ENCODE measurements at places on chromosomes 2 and 18.

- peak; percentile 92 for DNase-seq
These were observed 184.2 kb downstream of the GLI2 start for GRCh38 chr2:120919771-120920453.

GRCh38 chr2:26805241-26805676 is 19.4 kb downstream of the CENPA start:
- peak; percentile 60 for DNase-seq

- DNase-seq, result no peak
These were observed 639.1 kb upstream of the SLC39A10 start for GRCh38 chr2:195017890-195018289.

DNA sequence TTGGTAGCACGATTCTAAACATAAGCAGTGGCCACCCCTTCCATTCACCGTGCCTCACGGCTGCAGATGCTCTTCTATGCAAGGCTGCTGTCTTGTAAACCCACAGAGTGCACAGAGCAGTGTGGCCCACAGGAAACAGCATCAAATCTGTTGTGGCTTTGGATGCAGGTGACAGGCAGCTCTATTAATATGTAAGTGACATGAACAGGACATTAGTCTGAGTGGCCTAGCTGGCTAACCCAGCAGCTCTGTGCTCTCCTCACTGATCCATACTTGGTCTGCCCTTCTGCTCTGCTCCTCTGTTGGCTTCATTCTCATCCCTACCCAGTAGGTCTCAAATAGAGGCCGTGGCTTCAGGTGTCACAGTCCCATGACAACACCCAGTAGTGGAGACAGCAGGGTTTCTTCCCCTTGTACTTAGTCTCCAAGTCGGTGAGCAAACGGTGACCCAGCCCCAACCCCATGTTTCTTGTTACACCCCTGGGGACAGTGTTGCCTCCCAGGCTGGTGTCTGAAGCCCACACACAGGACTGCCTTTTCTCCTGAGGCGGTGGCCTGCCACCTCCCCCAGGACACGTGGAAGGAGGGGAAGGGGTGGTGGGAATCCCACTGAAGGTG is 5.8 kb downstream of the SH3RF3 start:
- no peak for DNase-seq

DNA sequence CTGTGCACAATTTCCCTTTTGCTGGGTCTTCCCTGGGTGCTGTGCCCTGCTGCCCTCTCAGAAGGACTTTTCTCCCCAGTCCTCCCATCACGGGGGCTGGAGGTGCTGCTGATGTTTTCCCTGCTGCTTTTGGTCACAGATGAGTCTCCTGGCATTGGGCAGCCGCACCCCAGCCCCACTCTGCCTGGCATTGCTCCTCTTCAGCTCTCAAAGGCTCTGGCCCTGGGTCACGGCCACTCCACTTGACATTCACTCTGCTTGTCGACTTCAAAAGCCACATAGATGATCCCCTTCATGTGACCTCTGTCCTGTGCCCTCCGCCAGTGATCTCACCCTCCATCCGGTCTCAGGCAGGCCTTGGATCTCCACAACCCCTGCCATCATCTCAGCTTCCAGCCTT is 43.6 kb upstream of the IL1RL1 start:
- DNase-seq, result no peak

- no peak for DNase-seq
These were observed 112.4 kb upstream of the DDX18 start for GRCh38 chr2:117702098-117702497.

DNA sequence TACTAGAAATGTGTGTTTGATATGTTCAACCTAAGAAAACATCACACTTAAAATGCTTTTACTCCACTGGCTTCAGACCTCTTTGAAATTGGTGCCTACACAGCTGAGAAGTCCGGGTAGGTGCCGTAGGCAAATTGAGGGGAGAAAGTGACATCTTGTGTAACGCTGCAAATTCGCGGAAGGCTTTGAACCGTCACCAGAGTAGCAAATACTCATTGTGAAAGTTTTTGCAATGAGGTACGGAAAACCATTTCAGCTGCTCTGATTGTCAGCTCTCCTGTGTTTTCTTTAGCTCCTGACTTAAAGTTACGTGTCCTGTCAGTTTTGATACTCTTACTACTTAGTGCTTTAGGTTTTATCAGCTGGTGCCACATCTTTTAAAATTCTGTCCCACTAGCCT is 224.5 kb downstream of the FAM210A start:
- no peak for DNase-seq

DNA sequence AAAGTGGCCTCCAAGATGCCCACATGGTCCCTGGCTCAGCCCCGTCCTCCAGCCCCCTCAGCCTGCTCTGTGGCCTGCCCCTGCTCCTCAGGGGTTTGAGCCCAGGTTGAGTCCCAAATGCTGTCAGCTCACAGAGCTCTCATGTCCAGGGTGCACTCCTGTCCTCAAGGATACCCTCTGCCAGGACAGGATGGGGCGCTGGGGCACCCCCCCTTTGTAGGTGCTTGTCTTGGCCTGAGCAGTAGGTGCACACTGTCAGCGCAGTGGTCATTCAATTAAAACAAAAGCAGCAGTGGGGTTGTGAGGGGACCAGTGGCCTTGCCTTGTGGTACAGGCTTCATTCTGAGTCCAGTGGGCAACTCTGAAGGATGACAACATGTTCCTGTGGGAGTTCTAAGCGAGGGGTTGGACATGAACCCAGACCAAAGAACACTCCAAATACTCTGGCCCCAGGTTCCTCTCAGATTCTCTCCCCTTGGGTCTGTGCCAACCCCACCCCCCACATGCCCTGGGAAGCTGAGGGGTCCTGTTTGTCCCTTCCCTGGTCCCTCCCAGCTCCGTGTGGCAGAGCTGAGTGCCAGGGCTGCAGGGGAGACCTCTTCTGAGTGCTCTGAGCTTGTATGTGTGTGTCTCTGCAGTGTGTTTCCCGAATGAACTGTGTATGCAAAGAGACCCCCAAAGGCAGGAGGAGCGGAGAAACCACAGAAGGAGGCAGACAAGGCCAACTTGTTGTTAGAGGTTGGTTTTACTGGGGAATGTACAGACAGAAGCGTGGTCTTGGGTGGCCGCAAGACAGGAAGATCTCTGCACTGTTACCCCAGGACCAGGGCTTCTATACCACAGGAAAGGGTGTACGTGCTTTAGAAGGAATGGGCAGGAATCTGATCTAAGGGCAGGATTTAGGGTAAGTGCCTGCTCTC is 155.6 kb upstream of the HS6ST1 start:
- no peak for DNase-seq

DNA sequence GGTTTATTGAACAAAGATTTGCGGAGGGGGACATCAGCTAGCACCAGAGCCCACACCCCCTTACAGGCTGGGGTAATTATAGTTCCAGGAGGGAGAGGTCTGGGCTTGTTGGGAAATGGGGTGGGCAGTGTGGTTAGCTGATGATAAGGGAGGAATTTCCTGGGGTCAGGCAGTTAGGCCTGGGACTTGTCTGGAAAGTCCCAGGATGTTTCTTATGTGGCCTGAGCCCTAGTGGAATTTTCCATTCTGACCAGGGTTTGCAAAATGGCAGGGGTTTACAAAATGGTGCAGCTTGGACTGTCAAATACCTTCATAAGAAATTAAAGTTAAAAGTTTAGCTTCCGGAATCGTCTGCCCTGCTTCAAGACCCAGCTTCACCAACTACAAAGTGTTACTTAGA is 199.1 kb downstream of the FBXO15 start:
- no peak for DNase-seq

GRCh38 chr2:85178154-85178553 is 45.0 kb downstream of the TCF7L1 start:
- no peak for DNase-seq

- DNase-seq, result no peak
These were observed 417.9 kb upstream of the GCFC2 start for GRCh38 chr2:76128622-76129021.

DNA sequence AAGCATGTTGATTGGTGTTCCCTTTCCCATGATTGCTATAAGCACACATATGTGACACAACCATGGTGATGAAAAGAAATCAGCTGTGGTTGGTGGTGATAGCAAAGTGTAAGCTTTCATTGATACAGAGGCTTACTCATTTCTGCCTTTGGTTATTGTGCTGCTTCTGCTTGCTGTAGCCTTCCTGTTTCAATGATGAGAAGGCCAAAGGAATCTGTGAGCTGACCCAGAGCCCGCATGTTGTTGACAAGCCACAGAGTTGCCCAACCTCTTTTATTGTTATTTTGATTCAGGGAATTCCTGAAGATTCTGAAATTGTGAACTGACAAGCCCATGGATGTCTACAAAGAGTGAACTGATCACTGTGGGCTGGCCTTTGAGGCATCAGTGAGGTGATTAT is 164.4 kb downstream of the TMEFF2 start:
- peak; percentile 40 for DNase-seq

DNA sequence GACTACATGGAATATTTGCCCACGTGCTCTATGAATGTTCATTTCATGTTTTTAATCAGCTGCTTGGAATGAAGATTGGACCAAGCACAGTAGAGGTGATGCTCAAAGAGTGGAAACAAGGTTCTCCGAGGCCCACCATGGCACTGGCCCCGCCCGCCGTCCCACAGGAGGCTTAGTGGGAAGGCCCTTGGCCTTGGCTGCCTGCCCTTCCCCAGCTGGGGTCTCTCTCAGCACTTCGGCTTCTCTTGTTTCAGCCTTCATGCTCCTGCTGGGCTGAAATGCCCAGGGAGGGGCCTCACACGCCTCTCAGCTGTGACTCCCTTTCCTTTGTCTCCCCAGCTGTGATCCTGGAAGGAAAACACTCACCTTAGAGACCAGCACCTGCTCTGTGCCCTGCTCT is 833.2 kb downstream of the GALR1 start:
- no peak for DNase-seq

DNA sequence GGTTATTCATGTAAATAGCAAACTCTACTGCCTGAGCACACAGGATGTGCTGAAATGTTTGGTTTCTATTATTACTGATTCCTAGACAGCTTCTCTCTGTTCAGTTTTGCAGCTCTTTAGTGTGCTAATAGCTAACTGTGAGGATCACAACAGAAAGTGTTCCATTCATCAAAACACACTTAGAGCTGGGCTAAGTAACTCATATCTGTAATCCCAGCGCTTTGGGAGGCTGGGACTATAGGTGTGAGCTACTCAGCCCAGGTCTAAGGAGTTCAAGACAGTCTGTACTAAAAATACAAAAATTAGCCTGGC is 63.2 kb downstream of the MOGAT1 start:
- DNase-seq, result no peak

DNA sequence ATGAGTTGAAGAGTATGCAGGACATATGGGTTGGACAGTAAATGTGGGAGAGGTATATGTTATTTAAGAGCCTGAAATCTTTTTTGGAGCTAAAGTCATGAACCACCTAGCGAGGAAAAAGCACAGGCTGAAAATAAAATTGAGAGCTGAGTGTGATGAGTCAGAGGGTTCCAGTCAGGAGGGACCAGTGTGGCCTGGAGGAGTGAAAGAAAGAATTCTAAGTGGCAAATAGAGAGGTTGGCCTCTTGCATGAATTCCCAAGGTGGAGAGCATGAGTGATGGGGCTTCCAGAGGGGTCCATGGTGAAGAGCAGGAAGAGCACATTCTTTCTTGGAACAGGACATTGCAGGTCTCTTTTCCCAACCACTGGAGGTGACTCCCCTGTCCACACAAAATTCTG is 282.6 kb downstream of the TDRD15 start:
- DNase-seq, result no peak

DNA sequence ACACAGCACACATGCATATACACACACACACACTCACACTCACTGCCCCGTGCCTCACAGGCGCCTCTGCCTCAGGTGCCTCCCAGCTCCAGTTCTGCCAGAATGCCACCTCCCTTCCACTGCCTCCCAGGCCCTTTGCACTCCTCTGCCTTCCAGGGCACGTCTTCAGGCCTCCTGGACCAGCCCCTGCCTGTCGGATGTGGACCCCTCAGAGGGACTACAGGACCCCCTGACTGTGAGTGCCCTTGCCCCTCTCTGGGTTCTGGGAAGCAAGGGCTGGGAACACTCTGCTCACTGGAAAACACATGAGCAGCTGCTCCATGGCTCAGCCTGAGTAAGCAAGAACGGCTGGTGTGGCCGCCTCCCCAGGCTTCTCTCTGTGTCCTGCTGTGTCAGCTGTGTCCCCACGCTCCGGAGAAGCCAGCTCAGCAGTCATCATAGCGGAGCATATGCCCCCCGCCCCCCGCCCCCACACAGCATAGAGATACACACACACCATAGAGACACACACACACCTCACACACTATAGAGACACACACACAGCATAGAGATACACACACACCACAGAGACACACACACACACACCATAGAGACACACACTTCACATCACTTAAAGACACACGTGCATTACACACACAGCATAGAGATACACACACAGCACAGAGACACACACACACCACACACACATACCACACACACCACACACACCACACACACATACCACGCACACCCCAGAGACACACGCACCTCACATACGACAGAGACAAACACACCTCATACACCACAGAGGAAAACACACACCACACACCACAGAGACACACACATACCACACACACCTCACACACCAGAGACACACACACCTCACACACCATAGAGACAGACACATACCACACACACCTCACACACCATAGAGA is 271.3 kb downstream of the CYRIA start:
- no peak for DNase-seq

DNA sequence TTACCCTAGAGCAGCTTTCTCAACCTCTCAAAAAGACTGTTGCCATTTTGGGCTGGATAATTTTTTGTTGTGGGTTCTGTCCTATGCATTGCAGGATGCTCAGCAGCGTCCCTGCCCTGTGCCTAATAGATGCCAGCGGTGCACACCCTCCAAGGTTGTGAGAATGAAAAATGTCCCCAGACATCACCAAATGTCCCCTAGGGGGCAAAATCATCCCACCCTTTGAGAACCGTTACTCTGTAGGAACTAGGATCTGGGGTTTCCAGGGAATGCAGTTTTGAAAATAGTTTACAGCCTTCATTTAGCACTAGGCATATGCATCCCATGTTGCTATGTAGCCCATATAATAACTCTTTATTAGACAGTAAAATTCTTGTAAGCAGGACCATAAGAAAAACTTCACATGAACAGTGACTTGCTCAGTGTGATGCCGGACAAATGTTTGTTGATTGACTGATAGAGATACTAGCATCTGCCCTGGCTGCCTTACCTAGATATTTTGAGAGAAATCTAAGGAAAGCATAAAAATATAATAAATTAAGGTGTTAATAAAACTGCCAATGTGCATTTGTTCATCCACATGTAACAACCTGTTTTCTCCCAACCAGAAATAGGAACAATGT is 79.2 kb upstream of the EPC2 start:
- DNase-seq, result no peak

DNA sequence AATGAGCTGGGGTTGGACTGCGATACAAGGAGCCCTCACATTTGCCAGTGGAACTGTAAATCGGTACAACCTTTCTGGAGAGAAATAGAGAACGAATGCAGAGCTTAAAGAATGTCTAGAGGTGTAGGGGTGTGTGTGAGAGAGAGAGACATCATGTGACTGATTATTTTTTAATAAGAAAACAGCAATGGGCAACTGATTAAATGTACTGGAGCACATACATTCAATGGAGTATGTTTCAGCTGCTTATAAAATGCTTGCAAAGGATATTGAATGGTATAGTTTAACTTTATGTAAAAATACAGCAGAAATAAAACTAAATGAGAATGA is 391 bp upstream of the TMEM17 start:
- no peak for DNase-seq

GRCh38 chr2:17793296-17793695 is 23.0 kb upstream of the MSGN1 start:
- DNase-seq, result no peak

- DNase-seq, result no peak
These were observed 104.0 kb upstream of the POU3F3 start for GRCh38 chr2:104749856-104750460.

- no peak for DNase-seq
These were observed 24.4 kb downstream of the EHD3 start for GRCh38 chr2:31258351-31258750.
